Kidney tubule cell (primary cell): ENCODE measurements at places on chromosomes 6 and 20.

GRCh38 chr6:129659590-129660345, 50.2 kb downstream of the ARHGAP18 start:
- peak; percentile 46 for DNase-seq

- DNase-seq = no peak
These were observed 45.0 kb downstream of the CARMIL1 start for GRCh38 chr6:25324066-25324762.

- DNase-seq = no peak
These were observed 54.6 kb upstream of the PIM1 start for GRCh38 chr6:37115236-37115895.

DNA sequence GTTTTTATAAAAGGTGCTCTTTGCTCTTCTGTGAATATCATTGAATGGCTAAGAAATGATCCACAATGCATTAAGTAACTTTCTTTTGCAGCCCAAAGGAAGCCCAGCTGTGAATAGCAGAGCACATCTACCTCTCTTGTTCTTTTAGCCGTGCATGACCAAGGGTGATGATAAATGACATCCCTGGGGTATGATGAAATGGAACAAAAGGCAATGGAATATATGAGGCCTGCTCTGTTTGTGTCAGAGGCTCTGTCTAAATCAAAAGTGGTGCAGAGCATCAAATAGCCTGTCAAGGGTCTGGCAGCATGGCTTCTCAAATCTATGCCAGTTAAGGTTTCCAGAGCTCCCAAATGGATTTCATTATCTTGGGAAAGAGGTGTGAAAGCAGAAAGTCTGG, 362.6 kb upstream of the RNF217 start:
- no peak for DNase-seq

DNA sequence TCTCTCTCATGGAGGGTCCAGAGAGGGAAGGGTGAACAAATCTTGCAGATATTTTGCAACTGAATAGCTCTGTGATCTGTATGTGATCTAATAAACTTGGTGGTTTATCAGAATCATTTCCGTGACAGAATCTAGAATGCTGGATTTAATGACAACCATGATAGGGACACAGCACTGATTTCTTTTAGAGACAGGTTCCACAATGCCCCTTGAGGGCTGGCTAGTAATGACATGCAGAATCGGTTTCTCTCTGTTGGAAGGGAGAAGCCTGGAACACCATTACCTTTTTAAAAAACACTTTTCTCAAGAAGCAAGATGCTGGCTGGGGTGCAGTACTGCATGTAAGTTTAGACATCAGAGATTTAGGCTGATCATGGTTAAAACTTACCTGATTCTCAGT, 313.4 kb downstream of the CDH26 start:
- peak; percentile 3 for DNase-seq

DNA sequence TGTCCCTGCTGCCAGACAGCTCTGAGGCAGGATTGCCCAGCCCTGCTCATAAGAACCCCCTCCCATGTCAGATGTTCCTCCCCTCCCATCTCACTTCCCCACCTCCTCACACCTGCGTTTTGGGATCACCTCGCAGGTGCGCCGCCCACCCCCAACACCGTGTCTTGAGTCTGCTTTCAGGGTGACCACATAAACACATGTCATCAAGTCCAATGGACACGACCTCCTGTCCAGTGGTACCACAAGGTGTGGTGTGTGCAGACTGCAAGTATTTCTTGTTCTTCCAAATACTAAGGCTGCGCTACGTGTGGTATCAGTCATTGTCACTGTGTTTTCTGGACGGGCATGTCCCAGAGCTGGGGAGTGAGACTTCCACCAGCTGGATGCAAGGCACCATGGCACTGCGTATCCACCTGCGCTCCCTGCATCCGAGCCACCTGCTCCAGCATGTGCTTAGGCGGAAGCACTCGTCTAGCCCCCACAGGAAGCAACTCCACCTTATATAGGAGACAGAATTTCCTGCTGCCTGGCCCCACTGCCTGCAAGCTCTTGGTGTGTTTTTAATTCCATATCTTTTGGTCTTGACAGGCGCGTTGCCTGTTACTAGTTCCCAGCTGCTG, 119.7 kb upstream of the NXT1 start:
- no peak for DNase-seq

DNA sequence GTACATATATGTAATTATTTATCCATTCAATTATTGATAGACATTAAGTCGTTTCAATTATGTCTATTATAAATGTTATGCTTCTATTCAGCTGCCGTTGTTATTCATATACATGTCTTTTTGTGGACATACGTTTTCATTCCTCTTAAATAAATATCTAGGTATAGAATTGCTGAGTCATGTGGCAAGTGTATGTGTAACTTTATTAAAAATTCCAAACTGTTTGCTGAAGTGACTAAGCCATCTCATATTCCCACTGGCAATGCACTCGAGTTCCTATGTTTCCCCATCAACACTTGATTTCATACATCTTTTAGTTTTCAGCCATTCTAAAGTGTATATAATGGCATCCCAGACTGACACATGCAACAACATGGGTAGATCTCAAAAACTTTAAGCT, 739.7 kb upstream of the POU3F2 start:
- no peak for DNase-seq

DNA sequence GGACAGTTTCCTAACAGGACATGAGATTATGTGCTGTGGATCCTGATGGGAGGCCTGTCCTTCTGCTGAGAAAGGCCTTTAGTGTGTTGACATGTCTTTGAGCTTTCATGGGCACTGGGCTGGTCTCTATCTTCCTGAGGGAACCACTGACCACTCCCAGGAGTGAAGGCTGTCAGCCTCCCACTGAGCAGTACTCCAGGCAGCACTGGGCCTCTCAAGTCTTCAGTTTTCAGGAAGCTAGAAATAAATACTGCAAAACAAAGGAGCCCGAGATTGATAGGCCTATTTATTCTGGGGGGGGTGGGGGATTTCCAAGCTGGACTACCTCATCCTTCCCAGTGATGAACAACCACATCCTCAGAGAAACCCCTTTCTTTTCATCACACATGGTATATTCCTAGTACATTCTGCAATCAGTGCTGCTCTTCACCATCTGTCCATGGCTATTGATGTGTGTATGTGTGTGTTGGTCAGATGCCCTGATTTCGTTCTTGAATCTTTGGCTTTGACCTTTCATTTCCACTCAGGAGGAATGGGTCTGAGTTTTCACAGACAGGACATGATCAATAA, 180.9 kb upstream of the SPTLC3 start:
- DNase-seq = peak; percentile 36

DNA sequence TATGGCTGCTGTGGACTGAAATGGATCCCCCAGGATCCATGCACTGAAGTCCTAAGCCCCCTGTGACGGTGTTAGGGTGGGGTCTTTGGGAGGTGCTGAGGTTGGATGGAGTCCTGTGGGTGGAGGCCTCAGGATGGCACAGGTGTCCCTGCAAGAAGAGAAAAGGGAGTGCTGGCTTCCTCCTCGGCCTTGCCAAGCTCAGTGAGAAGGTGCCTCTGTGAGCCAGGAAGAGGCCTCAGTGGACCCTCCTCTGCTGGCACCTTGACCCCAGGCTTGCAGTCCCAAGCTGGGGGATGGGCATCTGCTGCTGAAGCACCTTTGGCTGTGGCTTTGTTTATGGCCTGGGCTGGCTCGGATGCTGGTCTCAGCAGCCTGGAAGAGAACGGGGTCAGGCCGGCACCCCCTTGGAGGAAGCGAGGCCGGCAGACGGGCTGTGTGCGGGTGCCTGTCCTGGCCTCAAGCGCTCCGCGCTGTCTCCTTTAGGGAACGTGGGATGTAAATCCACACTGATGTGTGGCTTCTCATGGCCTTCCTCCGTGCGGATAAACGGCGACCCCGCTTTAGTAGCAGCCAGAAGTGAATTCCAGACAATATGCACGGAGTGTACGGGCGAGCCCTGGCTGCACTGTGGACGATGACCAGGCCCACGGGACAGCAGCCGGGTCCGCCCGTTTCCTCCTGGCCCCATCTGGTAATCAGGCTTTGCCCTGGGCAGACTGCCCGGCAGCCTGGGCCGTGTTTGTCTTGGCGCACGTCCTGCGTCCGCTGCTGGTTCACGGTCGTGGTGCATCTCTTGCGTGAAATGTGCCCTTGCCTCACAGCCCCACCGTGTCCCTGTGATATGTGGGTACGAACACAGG, 182.6 kb downstream of the ERMARD start:
- peak; percentile 35 for DNase-seq

DNA sequence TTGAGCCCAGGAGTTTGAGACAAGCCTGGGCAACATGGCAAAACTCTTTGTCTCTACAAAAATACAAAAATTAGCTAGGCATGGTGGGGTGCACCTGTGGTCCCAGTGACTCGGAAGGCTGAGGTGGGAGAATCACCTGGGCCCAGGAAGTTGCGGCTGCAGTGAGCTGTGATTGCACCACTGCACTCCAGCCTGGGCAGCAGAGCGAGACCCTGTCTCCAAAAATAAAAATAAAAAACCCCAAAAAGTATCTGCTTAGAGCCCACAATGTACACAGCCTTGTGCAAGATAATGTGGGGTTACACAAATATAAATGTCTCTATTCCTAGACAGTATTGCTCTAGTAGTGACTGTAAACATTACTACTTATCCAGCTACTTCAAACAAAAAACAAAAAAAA, 5.9 kb downstream of the ESF1 start:
- DNase-seq = no peak

DNA sequence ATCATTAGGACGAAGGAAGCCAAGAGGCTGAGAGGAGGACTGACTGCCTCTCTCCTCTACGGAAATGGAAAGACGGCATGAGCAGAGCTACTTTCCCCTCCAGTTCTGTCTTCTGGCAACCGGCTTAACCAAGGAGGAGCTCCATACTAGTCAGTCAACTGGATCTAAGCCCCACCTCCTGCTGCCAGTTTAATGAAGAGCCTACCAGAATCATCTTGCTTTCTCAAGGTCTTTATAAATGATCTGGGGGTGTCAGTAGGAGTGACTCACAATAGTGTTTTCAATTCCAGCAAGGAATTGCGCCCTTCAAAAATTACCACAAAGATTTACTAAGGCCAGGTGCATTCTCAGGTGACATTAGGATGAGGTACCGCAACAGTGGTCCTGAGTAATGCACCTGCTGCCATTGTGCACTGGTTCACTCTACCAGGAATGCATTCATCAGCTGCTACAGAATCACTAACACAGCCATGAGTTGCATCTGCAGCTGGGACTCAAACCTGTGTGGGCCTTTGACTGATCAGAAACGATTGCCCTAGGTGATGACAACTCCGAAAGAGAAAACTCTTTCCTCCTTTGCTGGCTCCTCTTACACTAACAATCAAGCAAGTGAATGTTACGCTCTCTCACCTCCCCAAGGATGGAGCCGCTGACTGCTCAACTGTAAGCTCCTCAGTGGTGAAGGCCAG, 2.8 kb downstream of the UQCC2 start:
- DNase-seq = no peak

- DNase-seq = no peak
These were observed 1.7 kb downstream of the TULP4 start for GRCh38 chr6:158313989-158314388.

GRCh38 chr6:79928478-79928998, 18.8 kb downstream of the ELOVL4 start:
- DNase-seq = no peak

DNA sequence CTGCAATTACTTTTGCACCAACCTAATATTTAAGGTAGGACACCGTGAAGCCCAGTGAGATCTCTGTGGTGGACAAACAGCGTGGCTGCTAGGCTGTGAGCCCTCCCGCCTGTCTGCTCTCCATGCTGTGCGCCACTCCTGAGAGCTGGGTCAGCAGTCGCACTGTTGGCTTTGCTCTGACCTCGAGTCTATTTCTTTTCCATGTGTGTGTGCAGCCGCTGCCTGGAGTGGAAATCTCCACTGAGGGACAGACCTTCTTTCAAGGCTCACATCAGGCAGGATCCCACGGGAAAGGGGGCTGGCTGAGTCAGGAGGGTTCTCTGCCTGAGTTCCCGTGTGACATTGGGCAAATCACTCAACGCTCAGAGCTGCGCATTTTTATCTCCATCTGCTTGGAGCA, 27.1 kb downstream of the RIPOR3 start:
- DNase-seq = no peak

DNA sequence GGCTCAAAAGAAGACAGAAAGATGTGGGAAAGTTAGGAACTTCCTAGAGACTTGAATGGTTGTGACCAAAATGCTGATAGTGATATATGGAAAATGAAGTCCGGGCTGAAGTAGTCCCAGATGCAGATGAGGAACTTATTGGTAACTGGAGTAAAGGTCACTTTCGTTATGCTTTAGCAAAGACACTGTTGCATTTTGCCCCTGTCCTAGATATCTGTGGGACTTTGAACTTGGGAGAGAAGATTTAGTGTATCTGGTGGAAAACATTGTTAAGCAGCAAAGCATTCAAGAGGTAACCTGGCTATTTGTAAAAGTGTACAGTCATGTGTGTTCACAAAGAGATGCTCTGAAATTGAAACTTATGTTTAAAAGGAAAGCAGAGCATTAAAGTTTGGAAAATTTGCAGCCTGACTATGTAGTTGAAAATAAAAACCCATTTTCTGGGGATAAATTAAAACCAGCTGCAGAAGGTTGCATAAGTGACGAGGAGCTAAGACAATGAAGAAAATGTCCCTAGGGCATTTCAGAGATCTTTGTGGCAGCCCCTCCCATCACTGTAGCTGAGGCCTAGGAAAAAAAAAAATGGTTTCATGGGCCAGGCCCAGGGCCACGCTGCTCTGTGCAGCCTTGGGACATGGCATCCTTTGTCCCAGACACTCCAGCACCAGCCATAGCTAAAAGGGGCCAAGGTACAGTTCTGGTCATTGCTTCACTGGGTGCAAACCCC, 1692.2 kb downstream of the HACE1 start:
- no peak for DNase-seq

DNA sequence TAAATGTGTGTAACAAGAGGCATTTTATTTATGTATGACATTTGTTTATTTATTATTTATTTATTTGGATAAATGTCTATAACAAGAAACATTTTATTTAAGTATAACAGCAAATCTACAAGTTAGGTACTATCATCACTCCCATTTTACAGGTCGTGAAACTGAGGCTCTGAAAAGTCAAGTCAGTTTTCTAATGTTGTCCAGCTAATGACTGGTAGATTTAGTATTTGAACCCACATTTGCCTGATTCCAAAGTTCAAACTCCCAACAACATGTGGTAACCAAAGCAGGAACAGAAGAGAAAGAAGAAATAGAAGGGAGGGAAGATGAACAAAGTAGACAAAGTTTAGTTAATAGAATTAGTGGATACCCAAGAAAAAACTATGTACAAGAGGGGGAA, 32.9 kb downstream of the BCAS1 start:
- no peak for DNase-seq

GRCh38 chr20:10388597-10388996, 45.4 kb downstream of the MKKS start:
- no peak for DNase-seq
